Keratinocyte (primary cell): ENCODE measurements at places on chromosomes 1 and 21.

GRCh38 chr1:153629971-153630370, 1.7 kb downstream of the S100A1 start:
- H3K4me1 ChIP-seq: peaks cover 25% of the 10 kb centered on the region
- DNase-seq: no peak
- no peak overlapping the region for H3K27ac ChIP-seq
- H3K27me3 ChIP-seq: no peaks in the 10 kb centered on the region
- H3K36me3 ChIP-seq: peaks cover 7% of the 10 kb centered on the region

- no peak overlapping the region for H3K27ac ChIP-seq
- no peaks in the 10 kb centered on the region for H3K36me3 ChIP-seq
- H3K4me3 ChIP-seq: no peak overlapping the region
- H3K4me1 ChIP-seq: peaks cover 14% of the 10 kb centered on the region
These were observed 9.9 kb downstream of the SZRD1 start for GRCh38 chr1:16376971-16377370.

GRCh38 chr1:36818771-36819170, 215.5 kb downstream of the GRIK3 start:
- no peaks in the 10 kb centered on the region for H3K27me3 ChIP-seq
- no peak for DNase-seq
- H3K4me3 ChIP-seq: no peak overlapping the region
- H3K36me3 ChIP-seq: no peaks in the 10 kb centered on the region

- H3K4me1 ChIP-seq: peaks cover 3% of the 10 kb centered on the region
- H3K4me3 ChIP-seq: no peak overlapping the region
- DNase-seq: no peak
- H3K36me3 ChIP-seq: peaks cover 85% of the 10 kb centered on the region
These were observed 113.8 kb downstream of the UBR4 start for GRCh38 chr1:19096036-19096833.

DNA sequence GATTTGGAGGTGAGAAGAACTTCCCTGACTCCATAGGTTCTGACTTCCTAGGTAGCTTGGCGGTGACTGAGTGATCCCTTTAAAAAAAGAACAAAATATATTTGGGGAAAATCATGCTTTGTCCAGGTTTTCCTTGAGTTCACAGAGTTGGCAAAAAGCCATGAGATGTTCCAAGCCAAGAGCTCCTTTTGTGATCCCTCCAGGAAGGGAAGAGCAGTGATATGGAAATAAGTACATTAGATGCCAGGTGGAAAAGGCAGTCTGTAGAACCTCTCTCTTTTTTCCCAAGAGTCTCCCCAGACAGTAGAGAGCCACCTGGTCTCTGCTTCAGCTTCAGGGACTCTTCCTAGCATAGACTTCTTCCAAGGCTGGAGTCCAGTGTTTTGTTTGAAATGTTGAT, 10.2 kb downstream of the TLCD4 start:
- no peak overlapping the region for H3K27ac ChIP-seq
- no peaks in the 10 kb centered on the region for H3K27me3 ChIP-seq
- H3K4me3 ChIP-seq: no peak overlapping the region
- H3K36me3 ChIP-seq: no peaks in the 10 kb centered on the region
- DNase-seq: no peak
- no peaks in the 10 kb centered on the region for H3K4me1 ChIP-seq

DNA sequence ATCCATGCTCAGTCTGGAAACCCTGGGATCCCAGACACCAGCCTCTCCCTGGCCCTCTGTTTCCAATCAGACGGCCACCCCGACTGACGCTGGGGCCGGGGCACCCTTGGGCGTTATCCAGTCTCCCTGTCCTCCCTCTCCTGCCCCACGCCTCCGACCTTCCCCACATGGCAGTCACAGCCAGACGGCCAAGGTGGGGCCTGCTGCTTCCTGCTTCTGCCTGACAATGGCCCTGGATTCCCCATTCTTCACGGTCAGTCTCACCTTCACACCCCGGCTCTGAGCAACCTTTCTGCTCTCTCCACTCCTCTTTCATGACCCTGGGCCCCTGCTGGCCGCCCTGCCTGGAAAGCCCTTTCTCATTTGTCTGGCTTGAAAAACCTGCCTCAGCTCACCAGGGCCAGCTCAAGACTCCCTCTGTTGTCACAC, 6.6 kb downstream of the GNG4 start:
- H3K4me1 ChIP-seq: peaks cover 8% of the 10 kb centered on the region
- H3K36me3 ChIP-seq: no peaks in the 10 kb centered on the region
- peaks cover 19% of the 10 kb centered on the region for H3K27me3 ChIP-seq
- DNase-seq: no peak
- no peak overlapping the region for H3K27ac ChIP-seq

GRCh38 chr1:208154679-208155642, 89.2 kb downstream of the PLXNA2 start:
- H3K4me3 ChIP-seq: no peak overlapping the region
- H3K4me1 ChIP-seq: peaks cover 10% of the 10 kb centered on the region
- peaks cover 10% of the 10 kb centered on the region for H3K36me3 ChIP-seq
- H3K27ac ChIP-seq: no peak overlapping the region
- no peaks in the 10 kb centered on the region for H3K27me3 ChIP-seq
- no peak for DNase-seq

DNA sequence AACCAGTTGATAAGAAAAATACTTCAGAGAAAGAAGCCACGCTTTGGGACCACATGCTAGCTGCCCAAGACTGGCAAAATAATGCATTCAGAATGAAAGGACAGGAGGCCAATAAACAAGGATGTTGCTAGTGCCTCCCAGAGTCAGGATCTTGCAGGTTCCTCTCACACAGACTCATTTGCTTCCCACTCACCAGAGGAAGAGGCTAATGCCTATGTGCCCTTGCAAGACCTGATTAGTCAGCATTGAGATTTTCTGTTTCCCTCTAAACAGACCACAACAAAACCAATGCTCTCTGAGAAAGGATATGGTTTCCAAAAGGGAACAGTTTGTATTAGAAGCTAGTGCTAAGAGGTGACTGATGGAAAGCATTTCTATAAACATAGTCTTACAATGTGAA, 85.7 kb downstream of the NRDC start:
- no peaks in the 10 kb centered on the region for H3K4me1 ChIP-seq
- peaks cover 26% of the 10 kb centered on the region for H3K36me3 ChIP-seq
- H3K27ac ChIP-seq: no peak overlapping the region
- no peaks in the 10 kb centered on the region for H3K27me3 ChIP-seq
- H3K4me3 ChIP-seq: no peak overlapping the region
- no peak for DNase-seq
